ENCODE measurements at places on chromosomes 5 and 9. TPM values are rescaled to one million over a fixed set of nuclear protein-coding genes. Genes with fewer than 3 reads are reported as not detected.

DNA sequence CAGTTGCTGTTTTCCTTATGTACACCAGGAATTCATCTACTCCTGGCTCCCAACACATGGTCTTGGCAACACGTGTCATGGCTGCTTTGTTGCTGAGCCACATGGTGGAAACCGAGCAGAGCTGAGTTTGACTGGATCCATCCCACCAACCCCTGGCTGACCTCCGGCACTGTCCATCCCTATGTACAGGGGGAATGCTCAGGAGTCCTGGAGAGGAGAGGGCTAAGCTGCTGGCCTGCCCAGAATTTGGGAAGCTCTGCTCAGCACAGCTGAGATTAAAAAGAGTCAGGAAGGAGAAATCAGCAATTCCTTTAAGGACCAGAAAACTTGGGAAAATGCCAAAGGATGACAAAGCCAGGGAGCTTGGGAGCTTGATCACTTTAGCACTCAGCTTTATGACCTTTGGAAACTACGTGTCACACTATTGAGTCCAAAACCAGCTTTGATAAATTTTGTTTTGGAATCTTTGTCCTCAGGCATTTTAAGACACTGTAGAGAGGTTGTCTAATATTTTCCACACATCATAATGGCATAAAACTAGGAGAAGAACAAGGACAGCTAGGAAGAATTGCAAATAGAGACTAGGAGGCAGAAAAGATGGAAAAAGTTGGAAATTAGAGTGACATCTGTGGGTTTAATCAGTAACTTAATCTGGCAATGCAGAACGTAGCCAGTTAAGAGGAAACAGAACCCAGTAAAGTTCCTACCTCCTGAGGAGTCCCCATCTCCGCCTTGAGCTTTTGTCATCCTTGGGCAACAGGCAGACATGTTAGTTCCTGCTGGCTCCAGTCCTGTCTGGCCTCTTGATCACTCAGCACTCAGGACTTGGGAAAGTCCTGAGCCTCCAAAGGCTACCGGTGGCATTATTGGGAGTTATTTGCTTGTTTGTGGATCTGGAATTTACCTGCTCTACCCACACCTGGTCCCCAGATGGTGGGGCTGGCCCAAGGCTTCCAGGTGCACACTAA is 62.5 kb upstream of the PLPP1 start:
- DNase-seq, result no peak

DNA sequence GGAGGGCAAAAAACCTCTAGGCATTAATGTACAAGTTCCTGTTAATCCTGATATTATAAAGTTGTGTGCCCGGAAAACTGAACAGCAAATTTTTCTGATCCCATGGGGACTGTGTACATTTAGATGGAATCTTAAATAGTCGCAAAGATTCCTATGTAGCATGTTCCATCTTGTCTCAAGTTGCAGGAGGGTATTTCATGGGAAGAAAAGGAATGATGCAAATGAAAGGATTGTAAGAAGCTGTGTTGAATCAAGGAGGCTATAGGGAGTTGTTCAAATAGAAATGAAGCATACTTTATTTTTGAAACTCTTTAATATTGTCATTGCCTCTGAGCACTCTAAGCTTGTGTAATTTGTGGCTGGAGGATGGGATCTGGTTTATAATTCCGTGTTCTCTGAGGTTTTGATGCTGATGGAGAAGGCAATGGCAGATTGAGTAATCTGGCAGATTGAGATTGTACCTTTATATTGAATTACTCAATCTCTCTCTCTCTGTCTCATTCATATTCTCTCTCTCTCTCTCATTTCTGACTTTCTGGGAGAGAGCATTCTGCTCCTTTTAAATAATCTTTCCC is 288.5 kb downstream of the OSTF1 start:
- DNase-seq, result no peak

DNA sequence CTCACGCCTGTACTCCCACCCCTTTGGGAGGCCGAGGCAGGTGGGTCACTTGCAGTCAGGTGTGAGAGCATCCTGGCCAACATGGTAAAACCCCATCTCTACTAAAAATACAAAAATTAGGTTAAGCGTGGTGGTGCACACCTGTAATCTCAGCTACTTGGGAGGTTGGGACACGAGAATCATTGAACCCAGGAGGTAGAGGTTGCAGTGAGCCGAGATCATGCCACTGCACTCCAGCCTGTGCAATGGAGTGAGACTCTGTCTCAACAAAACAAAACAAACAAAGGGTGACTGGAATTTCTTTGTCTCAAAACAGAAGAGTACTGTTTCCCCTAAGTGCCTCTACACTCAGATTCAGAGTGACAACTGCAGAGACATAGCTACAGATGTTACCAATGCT is 116.1 kb downstream of the AP3B1 start:
- no peak for DNase-seq

- no peak for DNase-seq
These were observed 233.8 kb downstream of the HSPA4 start for GRCh38 chr5:133285583-133286021.

DNA sequence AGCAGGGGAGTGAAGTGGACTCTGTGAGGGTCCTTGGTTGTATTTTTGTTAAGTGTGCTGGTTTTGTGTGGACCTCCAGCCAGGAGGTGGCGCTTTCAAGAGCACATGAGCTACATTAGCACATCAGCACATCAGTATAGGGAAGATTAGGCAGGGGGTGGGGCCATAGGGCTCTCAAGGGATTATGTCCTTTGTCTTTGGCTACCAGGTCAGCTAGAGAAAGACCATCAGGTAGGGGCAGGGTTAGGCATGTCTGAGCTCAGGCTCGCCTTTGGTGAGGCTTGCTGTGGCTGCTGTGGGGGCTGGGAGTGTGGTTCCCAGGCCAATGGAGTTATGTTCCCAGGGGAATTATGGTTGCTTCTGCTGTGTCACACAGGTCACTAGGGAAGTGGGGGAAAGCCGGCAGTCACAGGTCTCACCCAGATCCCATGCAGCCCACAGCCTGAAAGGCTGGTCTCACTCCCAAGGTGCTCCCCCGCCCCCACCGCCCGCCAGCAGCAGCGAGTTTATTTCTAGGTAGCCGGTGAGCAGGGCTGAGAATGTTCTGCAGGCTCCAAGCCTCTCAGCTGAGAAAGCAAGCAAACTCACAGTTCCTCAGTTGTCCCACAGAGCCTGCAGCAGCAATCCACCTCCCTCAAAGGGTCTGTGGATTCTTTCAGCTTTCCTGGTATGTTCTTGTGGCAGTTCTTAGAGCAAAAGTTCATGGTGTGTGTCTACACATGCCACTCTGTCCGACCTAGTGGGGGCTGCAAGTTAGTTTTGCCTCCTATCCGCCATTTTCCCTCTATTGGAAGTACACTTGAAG is 13.7 kb downstream of the OR1J1 start:
- DNase-seq, result no peak

DNA sequence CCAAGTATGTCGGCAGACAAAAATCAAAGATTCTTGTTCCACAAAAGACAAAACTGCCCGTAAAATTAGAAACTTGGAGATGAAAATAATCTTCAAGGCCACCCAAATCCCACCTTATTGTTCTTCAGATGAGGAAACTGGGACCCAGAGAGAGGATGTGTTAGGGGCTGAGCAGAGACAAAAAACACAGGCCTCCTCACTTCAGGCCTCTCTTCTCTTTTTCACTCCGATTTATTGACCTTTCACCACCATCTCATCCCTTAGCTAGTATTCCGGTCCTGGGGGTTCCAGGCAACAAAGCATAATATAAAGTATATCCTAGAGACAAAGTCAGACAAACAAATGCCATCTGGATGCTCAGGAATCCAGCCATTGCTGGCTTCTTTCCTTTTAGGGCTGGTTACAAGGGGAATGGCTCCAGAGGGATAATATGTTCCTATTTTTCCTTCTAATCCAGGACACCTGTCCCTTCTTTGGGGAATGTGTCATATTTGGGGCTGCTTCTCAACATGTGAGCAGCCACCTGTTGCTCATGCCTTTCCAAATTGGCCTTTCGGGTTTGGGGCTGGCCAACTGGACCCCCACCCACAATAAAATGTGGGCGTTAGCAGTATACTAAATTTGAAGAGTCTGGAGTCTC is 42.2 kb upstream of the AFAP1L1 start:
- DNase-seq, result no peak

DNA sequence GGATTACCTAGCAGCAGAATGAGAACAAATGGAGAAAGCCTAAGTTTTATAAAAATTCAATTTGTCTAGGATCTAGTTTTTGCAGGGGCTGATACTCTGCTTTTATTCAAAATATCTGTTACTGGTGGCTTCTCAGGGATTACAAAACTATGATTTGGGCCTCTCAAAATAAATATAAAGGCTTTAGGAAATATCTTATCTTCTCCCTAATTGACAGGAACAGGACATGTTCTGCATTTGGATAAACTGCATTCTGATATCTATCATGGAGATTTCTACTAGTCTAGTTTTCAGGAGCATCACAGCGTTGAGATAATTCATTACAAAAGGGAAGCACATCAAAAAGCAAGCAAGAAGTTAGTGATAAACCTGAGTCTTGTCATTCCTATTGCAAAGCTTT is 127.1 kb upstream of the ITGA1 start:
- DNase-seq, result no peak

The DRD1 gene
- not detected for polyA plus RNA-seq

The CFAP77 gene
- polyA plus RNA-seq, result 1.7 TPM

The PDE8B gene
- 4.7 TPM for polyA plus RNA-seq

The ZNF483 gene
- 2.4 TPM for polyA plus RNA-seq

The PANK3 gene
- polyA plus RNA-seq, result 58.4 TPM

Measured in renal cortex interstitium (tissue), 15 donors.